ENCODE measurements at places on chromosomes 16 and 17. TPM values are rescaled to one million over a fixed set of nuclear protein-coding genes. Genes with fewer than 3 reads are reported as not detected.

DNA sequence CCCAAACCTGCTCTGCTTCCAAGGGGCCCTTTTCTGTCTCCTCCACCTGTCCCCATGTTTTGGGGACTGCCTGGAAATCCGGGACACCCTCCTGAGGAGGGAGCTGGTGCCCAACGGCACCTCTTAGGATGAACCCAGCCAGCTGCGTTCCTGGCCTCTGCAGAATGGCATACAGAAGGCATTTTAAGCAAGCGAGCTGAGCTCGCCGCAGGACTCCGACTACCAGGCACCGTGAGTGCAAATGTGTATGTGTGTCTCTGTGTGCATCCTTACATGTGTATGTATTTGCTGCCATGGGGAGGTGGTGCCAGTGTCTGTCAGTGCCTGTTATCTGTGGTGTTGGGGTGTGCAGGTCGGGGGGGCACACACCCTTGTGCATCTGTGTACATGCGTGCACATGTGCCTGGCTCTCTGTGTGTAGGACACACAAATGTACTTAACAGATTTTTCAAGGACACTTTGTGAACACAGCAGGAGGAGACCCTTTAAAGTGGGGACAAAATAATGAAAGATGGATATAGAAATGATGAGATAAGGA lies 39.3 kb downstream of the ABAT start:
- H3K4me1 ChIP-seq, result peaks cover 10% of the 10 kb centered on the region
- no peak for DNase-seq
- no peaks in the 10 kb centered on the region for H3K27me3 ChIP-seq
- no peak overlapping the region for H3K27ac ChIP-seq
- no peak overlapping the region for H3K4me3 ChIP-seq

DNA sequence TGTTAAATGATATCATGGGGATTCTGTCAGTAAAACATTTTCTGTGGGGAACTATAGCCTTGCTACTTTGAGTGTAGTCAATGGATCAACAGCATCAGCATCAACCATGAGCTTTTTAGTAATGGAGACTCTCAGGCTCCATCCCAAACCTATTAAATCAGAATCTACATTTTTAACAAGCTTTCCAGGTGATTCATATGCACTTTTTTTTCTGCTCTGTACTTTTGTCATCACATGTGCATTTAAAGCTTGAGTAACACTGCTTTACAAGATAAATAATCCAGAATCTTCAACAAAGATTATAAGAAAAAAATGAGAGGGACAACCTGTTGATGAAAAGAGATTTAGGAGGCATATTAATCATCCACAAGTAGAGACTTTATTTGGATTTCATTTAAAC lies 23.5 kb downstream of the NUP93 start:
- no peak overlapping the region for H3K4me3 ChIP-seq
- peaks cover 11% of the 10 kb centered on the region for H3K4me1 ChIP-seq
- H3K27ac ChIP-seq, result no peak overlapping the region
- no peak for DNase-seq
- no peaks in the 10 kb centered on the region for H3K36me3 ChIP-seq
- no peaks in the 10 kb centered on the region for H3K27me3 ChIP-seq

- no peaks in the 10 kb centered on the region for H3K36me3 ChIP-seq
- DNase-seq, result no peak
- no peak overlapping the region for H3K4me3 ChIP-seq
- H3K27ac ChIP-seq, result no peak overlapping the region
- H3K4me1 ChIP-seq, result no peaks in the 10 kb centered on the region
- no peaks in the 10 kb centered on the region for H3K27me3 ChIP-seq
Measured at GRCh38 chr17:44602390-44602789, 45.1 kb downstream of the FZD2 start.

DNA sequence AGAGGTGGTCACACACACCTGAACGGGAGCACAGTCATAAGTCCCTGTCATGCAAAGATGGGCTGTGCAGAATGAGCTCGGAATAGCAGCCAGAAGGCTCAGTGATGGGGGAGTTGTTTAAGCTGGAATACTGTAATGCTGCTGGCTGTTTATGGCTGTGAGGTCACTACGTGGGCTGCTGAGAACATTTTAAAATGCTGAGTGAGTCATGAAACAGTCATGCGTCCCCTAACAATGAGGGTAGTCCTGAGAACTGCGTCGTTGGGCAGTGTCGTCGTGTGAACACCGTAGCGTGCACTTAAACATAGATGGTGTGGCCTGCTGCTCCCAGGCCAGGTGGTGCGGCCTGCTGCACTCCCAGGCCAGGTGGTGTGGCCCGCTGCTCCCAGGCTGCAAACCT lies 39.7 kb downstream of the TBCD start:
- H3K36me3 ChIP-seq, result no peaks in the 10 kb centered on the region
- no peak overlapping the region for H3K27ac ChIP-seq
- H3K27me3 ChIP-seq, result no peaks in the 10 kb centered on the region
- DNase-seq, result peak; percentile 72

DNA sequence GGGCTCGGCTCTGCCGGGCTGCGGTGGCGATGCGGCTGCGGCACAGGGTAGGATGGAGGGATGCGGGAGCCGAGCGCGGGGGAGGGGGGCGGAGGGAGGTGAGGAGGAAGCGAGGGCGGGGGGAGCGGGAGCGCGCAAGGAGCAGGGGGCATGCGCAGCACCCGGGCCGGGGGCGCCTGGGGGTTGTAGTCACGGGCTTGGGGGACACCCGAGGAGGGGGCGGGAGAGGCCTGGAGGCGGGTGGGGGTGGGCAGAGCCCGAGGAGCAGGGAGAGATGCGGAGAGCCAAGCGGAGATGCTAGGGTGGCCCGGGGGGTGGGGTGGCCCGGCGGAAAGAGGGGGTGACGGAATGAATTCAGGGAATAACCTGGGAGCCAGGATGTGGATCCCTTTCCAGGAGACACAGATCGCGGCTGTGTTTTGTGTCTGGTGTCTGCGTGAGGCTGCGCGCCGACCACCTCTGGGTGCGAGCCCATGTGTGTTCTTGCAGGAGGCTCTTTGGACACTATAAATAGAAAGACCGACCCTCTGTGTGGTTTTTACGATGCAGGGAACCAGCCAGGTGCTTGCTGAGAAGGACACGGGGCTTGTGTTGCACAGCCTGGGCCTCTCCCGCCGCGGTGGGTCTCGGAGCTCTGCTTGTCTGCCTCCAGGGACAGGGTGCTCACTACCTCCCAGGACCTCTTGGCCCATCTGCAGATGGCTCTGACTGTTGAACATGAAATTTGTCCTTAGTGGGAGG lies at the start of gene STX1B:
Gene STX1B, minus strand, starts transcription at position 54 of the 741 bp plus-strand sequence. CDS start 242 bp downstream, outside the sequence.
- peaks cover 23% of the 10 kb centered on the region for H3K27me3 ChIP-seq
- H3K4me3 ChIP-seq, result peak within 1 kb of the TSS; percentile 31
- H3K4me1 ChIP-seq, result no peaks in the 10 kb centered on the region
- no peaks in the 10 kb centered on the region for H3K36me3 ChIP-seq
- no peak within 1 kb of the TSS for H3K27ac ChIP-seq
- peak; percentile 35 for DNase-seq

DNA sequence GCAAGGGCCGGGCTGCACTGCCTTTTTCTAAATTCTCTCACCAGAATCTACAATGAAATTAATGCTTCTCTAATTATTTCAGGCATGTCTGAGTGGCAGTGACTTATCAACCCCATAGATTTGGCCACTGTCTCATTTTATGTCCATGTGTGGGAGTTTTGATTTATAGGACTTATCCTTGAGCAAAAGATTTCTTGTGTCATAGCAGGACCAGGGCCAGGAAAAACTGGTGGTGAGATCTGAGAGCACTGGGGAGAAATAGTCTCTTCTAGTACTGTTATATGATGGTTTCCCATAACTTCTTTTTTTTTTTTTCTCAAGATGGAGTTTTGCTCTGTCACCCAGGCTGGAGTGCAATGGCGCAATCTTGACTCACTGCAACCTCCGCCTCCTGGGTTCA lies 1.5 kb upstream of the KRT23 start:
- no peak for DNase-seq
- no peaks in the 10 kb centered on the region for H3K27me3 ChIP-seq
- H3K27ac ChIP-seq, result no peak overlapping the region
- no peaks in the 10 kb centered on the region for H3K36me3 ChIP-seq

NPTX1 gene
- total RNA-seq, result 0.15 TPM
